ENCODE measurements at places on chromosomes 2 and 18.

DNA sequence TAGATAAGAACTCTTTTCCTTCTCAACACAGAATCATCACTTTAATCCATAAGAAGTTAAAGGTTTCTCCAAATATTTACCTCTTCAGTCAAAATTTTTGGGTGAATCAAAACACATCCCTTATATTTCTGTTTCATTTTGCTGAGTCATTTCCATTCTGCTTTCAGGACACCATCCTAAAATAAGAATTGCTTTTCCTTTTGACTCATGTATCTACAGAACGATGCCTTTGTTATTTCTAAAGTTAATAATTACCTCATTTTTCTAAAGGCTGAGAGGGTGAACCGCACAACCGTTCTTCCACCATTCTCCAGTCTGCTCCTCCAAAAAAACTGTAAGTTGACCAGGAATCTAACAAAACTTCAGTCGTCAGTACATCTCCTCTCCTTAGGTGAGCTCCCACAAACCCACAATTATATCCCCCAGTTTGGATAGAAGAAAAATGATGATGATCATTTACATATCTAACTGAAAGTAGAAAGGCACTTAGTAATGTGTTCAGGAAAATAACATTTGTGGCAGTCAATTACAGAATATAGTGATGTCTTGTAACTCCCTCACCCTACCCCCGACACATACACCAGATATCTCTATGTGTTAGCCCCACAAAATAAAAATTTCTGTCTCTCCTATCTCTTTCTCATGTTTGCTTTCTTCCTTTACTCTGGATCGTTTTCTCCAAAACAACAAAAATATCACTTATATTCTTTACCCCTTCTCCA is 162.5 kb downstream of the RAD51AP2 start:
- DNase-seq = no peak

GRCh38 chr2:232245111-232245510 is 133.4 kb upstream of the ALPP start:
- DNase-seq = no peak

GRCh38 chr2:38600242-38600891 is 2.4 kb downstream of the HNRNPLL start:
- DNase-seq = no peak

GRCh38 chr2:20994130-20994529 is 49.7 kb downstream of the APOB start:
- DNase-seq = no peak

Measured in nucleus accumbens (tissue), 56 donors.